Left forelimb (tissue), 1 donor: ENCODE measurements at places on chromosomes 16 and 17.
A peak's percentile ranks its signal among the peaks of the same experiment; 100 is the strongest.

- no peak for DNase-seq
These were observed 16.8 kb downstream of the TMEM94 start for GRCh38 chr17:75473246-75473645.

- no peak for DNase-seq
These were observed 30.7 kb downstream of the NFATC3 start for GRCh38 chr16:68115851-68116250.

- DNase-seq, result no peak
These were observed 366.3 kb upstream of the XYLT1 start for GRCh38 chr16:17836868-17837602.

DNA sequence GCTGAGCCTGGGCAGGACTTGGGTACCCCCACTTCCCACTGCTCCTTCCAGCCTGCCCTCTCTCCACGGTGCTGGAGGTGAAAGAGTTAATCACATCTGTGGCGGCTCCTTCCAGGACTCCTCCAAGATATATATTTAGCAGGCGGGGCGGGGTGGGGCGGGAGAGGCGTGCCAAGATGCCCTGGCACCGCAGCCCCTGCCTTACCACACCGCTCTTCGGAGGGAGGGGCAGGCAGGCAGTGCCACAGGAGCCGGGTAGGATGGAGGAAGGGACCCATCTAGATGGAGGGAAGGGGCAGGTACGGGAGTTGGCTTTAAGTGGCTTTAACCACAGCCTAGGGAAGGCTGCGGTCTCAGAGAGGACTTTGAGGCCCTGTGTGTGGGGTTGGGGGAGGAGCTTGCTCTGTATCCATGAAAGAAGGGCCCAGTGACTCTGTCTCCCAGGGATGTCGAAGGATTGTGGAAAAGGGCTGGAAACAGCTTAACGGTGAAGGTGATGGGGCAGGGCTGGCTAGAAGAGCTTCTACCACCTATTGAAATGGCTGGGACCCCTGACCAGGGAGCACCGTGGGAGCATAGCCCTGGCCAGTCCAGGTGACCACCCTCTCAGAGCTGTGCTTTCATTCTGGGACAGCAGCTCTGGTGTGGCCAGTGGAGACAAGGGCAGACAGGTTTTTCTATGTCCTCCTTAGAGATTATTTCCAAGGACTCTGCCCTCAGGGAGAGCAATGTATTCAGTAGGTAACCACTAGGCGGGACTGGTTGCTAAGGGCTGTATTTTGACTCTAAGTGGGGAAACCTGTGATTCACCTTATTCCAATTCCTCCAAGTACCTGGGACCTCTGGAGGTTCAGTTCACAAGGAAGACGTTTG, 13.0 kb downstream of the GPR142 start:
- no peak for DNase-seq

- DNase-seq, result peak; percentile 56
These were observed 344.6 kb downstream of the SOX9 start for GRCh38 chr17:72465191-72466024.

- DNase-seq, result no peak
These were observed 9.0 kb upstream of the PHKG2 start for GRCh38 chr16:30738984-30739951.

DNA sequence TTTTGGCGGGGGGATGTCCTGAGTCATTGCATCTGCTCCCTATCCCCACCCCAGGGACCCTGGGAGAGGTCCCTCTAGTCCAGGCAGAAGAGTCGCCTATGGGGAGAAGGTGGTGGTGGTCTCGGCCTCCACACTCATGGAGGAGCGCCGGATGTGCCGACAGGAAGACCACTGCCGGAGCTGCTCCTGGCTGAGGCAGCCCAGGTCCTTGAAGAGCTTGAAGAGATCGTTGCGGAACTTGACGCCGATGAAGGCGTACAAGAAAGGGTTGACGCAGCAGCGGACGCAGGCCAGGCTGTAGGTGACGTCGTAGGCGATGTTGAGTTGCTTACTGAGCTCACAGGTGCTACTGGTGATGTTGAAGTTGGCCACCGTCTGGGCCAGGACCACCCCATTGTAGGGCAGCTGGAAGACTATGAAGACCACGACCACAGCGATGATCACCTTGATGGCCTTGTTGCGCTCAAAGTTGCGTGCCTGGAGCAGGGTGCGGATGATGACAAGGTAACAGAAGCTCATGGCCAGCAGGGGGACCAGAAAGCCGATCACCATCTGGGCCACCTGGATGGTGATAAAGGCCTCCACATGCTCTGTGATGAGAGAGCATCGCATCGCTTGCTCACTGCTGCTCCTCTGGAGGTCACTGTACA, 10.5 kb downstream of the CCR7 start:
- DNase-seq, result peak; percentile 54

GRCh38 chr17:62919388-62919787, 46.6 kb upstream of the TANC2 start:
- no peak for DNase-seq

DNA sequence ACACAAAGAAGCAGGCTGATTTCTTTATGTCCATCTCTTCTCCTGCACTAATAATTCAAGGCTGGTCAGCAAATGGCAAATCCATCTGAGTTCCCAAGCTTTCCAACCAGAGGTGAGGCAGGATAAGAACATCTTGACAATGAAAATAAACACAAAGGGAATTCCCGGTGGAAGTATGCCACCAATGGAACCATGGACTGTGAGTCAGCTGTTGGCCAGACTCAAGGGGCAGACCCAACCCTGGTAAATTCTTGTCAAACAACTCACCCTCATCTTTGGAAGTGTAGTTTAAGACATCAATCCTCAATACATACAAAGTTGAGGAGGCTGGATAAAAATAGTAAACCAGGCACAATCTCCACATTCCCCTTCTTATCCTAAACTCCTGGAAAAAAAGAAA, 74.3 kb upstream of the CES5A start:
- no peak for DNase-seq
